Cardiac muscle cell (in vitro differentiated cells and primary cell): ENCODE measurements at places on chromosomes 2 and 18.

DNA sequence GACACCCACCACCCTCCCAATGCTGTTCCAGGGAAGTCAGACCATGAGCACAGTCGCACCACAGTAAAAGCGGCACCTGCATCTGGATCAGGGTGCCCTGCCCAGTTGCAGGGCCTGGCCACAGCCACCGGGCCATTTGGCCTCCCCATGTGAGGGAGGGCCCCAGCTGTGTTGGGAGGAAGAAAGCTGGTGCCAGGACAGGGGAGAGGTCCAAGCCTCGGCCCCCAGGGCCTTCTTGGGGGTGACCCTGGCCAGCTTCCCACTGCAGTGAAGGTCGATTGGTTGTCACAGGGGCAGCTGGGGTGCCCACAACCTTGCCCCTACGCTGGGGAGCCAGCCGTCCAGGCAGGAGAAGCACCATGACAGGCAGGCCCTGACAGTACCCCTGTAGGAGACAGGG, 183.2 kb upstream of the RAB6C start:
- no peak overlapping the region for H3K4me3 ChIP-seq
- H3K27me3 ChIP-seq, result no peaks in the 10 kb centered on the region
- no peaks in the 10 kb centered on the region for H3K4me1 ChIP-seq
- DNase-seq, result no peak

GRCh38 chr2:197852108-197852507, 47.7 kb downstream of the PLCL1 start:
- no peak for DNase-seq
- no peaks in the 10 kb centered on the region for H3K36me3 ChIP-seq
- no peak overlapping the region for H3K4me3 ChIP-seq

- no peak for DNase-seq
- H3K27ac ChIP-seq, result no peak overlapping the region
- H3K27me3 ChIP-seq, result peaks cover 39% of the 10 kb centered on the region
- no peaks in the 10 kb centered on the region for H3K4me1 ChIP-seq
- H3K36me3 ChIP-seq, result no peaks in the 10 kb centered on the region
These were observed 173.3 kb upstream of the SPRED2 start for GRCh38 chr2:65605743-65606058.

- no peaks in the 10 kb centered on the region for H3K4me1 ChIP-seq
- H3K36me3 ChIP-seq, result no peaks in the 10 kb centered on the region
- H3K27me3 ChIP-seq, result no peaks in the 10 kb centered on the region
- DNase-seq, result no peak
- no peak overlapping the region for H3K4me3 ChIP-seq
- no peak overlapping the region for H3K27ac ChIP-seq
These were observed 30.7 kb downstream of the METTL4 start for GRCh38 chr18:2540575-2540974.

- H3K4me1 ChIP-seq, result no peaks in the 10 kb centered on the region
- no peak overlapping the region for H3K27ac ChIP-seq
- peak overlapping the region; percentile 39 for H3K4me3 ChIP-seq
- peaks cover 67% of the 10 kb centered on the region for H3K27me3 ChIP-seq
These were observed 1.1 kb downstream of the DIPK1C start for GRCh38 chr18:74456017-74456348.

DNA sequence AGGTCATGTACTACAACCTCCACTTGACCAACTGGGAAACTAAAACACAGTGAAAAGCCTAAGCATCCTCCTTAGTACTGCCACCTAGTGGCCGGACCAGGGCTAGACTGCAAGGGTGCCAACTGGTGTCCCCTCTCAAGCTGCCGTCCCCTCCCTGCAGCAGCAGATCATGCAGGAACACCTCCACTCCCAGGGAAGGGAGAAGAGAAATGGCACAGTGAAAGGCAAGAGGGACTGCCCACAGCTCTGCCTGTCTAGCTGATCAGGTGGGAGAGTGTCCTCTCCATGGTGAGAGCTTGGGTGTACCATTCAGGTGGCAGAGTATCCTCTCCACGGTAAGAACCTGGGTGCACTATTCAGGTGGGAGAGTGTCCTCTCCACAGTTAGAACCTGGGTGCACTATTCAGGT, 78.1 kb downstream of the AAK1 start:
- H3K4me1 ChIP-seq, result peaks cover 21% of the 10 kb centered on the region
- H3K4me3 ChIP-seq, result no peak overlapping the region
- DNase-seq, result peak; percentile 65
- no peaks in the 10 kb centered on the region for H3K36me3 ChIP-seq
- no peak overlapping the region for H3K27ac ChIP-seq

DNA sequence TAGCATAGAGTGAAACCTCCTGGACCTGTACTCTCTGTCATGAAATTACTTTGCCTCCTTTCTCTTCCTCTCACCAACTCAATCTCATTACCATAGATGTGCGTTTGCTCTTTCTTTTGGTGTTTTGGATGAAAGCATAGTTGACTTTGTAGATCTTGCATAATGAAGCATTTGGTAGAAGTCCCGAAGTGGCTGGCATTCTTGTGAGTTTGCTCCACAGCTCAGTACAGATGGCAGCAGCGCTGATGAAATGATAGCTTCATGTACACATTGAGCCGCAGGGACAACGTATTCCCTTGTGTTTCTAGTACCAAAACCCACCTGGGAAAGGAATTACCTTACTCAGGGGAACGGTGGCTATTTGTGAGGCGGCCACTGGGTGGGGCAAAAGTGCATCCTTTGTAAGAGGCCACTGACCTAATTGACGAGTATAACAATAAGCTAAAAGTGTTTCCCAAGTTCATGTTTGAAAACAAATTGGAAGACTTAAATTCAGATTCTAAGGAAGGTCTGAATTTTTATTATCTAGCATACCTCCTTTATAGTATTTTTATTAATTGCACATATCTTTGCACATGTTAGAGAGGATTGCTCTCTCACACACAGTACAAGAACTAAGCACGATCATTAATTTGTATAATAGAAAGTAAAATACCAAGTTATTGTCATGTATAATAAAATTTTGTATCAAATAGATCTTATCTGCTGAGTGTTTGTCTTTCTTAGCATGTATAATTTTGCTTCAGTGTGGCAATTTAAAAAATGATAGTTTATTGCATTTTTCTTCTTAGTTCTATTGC, 25.4 kb upstream of the CDH7 start:
- H3K4me3 ChIP-seq, result no peak overlapping the region
- H3K27me3 ChIP-seq, result no peaks in the 10 kb centered on the region
- H3K27ac ChIP-seq, result no peak overlapping the region
- no peaks in the 10 kb centered on the region for H3K36me3 ChIP-seq
- DNase-seq, result peak; percentile 0

GRCh38 chr2:170091436-170091835, 86.5 kb upstream of the MYO3B start:
- H3K36me3 ChIP-seq, result no peaks in the 10 kb centered on the region
- no peaks in the 10 kb centered on the region for H3K27me3 ChIP-seq
- no peak overlapping the region for H3K4me3 ChIP-seq
- no peak overlapping the region for H3K27ac ChIP-seq
- DNase-seq, result no peak
